ENCODE measurements at places on chromosomes 1 and 21. TPM values are rescaled to one million over a fixed set of nuclear protein-coding genes. Genes with fewer than 3 reads are reported as not detected.

DNA sequence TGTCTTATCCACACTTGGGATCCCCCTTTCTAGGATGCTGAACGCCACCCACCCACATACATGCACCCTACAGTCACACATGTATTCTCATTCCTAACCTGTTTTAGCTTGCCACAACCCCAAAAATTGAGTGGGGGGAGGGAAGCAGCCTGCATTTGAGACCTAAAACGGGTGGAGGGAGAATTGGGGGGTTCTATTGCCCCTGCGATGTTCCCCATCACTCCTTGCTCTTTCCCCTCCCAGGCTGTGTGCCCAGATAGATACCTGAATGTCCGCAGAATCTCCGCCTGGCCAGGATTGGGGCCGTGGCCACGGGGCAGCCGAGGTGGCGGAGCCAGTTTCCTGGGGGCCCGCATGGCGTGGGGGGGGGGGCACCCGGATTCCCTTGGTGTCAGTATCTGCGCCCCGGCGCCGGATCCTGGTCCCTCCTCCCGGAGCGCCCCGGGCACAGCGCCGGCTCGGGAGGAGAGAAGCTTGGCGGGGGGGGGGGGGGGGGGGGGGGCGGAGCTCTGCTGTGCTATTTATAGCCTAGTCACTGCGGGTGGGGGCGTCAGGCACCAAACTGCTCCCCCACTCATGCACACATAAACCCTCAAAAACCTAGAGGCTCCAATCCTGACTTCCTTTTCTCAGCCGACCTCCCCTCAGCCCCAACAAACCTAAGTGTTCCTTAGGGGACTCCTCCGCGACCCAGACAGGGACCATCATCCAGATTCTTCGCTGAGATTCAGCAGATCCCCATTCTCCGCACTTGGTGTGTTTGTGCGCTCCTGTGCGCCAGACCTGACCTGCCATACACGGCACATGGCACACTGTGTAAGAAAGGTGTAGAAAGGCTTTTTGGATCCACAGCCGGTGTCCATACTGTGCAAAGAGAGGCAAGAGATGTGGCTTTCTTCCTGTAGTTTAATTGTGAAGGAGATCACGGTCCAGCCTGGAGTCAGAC is 1.9 kb downstream of the ANKRD34A start:
- H3K27me3 ChIP-seq: no peaks in the 10 kb centered on the region
- H3K4me3 ChIP-seq: peak overlapping the region; percentile 93
- peak overlapping the region; percentile 96 for H3K27ac ChIP-seq
- H3K36me3 ChIP-seq: no peaks in the 10 kb centered on the region
- peak; percentile 23 for DNase-seq
- H3K4me1 ChIP-seq: peaks cover 42% of the 10 kb centered on the region

DNA sequence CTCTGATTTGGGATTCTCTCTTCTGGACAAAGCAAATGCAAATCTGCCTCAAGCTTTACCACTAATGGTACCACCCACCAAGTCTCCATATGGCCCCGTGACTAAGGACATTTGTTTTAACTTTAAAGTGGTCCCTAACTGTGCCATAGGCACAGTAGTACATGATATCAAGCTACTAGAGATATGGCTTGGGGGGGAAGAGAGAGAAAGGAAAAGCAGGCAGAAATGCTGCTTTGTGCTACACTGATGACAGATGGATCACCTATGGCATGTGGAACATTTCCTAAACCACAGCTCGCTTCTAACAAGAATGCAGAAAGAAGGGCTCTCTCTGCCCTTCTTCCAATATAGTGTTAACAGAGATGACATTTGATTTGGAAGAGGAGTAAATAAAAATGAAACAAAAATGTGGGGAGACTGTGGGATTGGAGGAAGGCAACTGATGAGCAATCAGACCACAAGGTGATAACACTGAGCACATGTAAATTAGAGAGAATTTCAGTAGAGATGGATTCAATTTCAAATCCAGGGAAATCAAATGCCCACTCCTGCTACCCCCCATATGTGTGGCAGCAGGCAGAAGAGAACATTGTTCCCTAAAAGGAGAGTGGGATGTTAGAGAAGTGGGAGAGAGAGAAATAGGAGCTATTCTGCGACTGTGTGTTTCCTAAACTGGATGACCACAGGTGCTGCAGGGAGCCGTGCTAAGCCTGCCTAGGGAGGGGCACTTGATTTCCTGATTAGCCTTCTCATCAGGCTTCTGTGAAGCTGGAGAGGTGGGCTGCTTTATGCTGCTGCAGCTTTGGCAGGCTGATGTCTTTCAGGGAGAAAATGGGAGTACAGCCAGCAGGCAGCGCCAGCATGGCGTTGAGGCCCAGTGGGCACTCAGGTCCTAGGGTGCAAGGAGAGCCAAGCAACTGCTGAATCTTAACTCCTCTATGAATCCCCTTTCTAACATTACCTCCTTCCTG is 75.3 kb downstream of the ZNF648 start:
- no peaks in the 10 kb centered on the region for H3K27me3 ChIP-seq
- no peaks in the 10 kb centered on the region for H3K36me3 ChIP-seq
- no peak overlapping the region for H3K4me3 ChIP-seq
- DNase-seq: peak; percentile 70

DNA sequence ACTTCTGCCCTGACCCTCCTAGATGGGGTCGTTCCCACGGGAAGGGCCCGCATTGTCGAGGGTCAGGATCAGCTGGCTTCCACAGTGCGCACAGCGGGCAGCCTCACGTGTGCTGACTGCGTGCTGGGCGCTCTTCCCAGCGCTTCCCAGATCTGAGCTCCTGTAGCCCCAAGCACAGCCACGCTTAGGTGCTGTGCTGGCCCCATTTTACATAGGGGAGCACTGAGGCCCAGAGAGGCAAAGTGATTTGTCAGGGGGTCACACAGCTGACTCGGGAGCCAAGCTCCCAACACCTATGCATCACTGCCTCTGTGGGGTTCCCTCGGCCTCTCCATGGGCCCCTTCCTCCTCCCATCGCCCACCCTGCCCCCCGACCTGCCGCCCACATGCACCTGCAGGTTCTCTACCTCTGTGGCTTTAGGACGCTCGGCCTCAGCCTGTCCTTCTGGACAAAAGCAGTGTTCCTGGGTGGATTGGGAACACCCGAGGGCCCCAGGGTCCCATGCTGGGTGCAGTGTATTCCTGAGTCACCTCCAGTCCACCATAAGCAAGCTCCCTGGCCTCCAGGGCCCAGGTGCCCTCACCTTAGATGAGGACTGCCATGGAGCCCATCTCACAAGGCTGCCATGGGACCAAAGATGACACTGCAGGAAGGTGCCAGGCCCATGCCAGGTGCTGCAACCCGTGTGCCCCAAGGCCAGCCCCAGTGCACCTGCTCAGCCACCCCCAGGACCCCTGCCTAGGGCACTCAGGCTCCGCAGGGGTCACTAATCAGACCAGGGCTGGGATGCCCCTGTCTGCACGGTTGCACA is 23.3 kb downstream of the TFF3 start:
- H3K27me3 ChIP-seq: no peaks in the 10 kb centered on the region
- DNase-seq: no peak
- H3K27ac ChIP-seq: no peak overlapping the region
- H3K4me1 ChIP-seq: peaks cover 3% of the 10 kb centered on the region
- H3K4me3 ChIP-seq: no peak overlapping the region

- H3K4me3 ChIP-seq: no peak overlapping the region
- DNase-seq: no peak
- H3K27ac ChIP-seq: no peak overlapping the region
- no peaks in the 10 kb centered on the region for H3K4me1 ChIP-seq
These were observed 138.6 kb downstream of the SLC44A5 start for GRCh38 chr1:75472089-75472970.

DNA sequence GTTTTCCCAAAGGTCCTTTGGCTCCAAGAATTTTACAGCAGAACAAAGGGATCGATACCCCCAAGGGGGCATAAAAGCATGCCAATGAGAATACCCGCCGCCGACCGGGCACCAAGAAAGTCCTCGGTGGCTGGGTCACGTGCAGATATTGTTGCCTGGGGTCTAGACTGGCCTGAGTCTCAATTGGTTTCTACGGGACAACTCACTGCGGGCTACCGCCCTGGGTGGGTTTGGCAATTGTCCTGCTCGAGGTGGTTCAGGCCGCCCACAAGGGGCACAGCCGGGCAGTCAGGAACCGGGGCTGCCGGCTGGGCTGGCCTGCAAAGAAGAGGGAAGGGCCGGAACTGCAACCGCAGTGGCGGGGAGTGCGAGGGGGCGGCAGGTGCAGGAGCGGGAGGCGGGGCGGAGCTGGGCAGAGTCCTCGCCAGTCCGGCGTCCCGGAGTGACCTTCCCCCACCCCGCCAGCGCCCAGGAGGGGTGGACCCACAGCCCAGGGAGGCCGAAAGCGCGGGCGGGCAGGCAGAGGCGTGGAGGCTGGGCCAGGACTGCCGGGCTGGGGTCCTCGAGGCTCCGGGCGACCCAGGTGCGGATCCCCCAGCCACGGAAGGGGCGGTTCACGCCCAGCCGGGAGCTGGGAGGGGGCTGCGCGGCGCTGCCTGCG is 926 bp upstream of the ATP1B1 start:
- H3K4me1 ChIP-seq: peaks cover 32% of the 10 kb centered on the region
- H3K27me3 ChIP-seq: no peaks in the 10 kb centered on the region
- no peaks in the 10 kb centered on the region for H3K36me3 ChIP-seq
- H3K27ac ChIP-seq: peak overlapping the region; percentile 29
- peak overlapping the region; percentile 86 for H3K4me3 ChIP-seq

DNA sequence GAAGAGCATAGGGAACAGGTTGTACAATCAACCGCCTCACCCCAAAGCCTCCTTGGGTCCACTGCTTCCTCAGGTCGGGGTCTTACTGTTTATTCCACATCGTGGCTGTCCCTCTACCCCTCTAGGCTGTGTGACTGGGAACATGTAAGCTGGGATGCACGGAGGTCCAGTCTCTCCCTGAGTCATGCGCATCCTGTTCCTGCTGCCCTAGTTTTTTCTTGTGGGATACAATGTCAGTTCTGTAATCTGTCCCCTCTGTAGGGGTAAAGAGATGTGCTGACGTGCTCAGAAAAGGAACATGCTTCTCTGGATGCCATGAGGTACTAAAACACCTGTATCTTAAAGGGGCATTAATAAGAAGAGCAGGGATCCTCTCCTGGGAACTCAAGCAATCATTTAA is 66.2 kb downstream of the SLC45A1 start:
- peaks cover 9% of the 10 kb centered on the region for H3K36me3 ChIP-seq
- peaks cover 32% of the 10 kb centered on the region for H3K4me1 ChIP-seq
- no peak for DNase-seq
- H3K27me3 ChIP-seq: no peaks in the 10 kb centered on the region

- no peaks in the 10 kb centered on the region for H3K4me1 ChIP-seq
- H3K27ac ChIP-seq: no peak overlapping the region
- H3K4me3 ChIP-seq: no peak overlapping the region
- no peaks in the 10 kb centered on the region for H3K36me3 ChIP-seq
- H3K27me3 ChIP-seq: no peaks in the 10 kb centered on the region
- DNase-seq: no peak
These were observed 152.0 kb upstream of the GRIK3 start for GRCh38 chr1:37186246-37186756.

GRCh38 chr1:213166852-213167251 is 115.8 kb downstream of the RPS6KC1 start:
- H3K4me3 ChIP-seq: no peak overlapping the region
- no peaks in the 10 kb centered on the region for H3K36me3 ChIP-seq
- no peak overlapping the region for H3K27ac ChIP-seq
- no peaks in the 10 kb centered on the region for H3K4me1 ChIP-seq

GRCh38 chr1:44862829-44863401 is 19.9 kb upstream of the PTCH2 start:
- DNase-seq: no peak
- H3K4me1 ChIP-seq: no peaks in the 10 kb centered on the region
- H3K27me3 ChIP-seq: no peaks in the 10 kb centered on the region

DNA sequence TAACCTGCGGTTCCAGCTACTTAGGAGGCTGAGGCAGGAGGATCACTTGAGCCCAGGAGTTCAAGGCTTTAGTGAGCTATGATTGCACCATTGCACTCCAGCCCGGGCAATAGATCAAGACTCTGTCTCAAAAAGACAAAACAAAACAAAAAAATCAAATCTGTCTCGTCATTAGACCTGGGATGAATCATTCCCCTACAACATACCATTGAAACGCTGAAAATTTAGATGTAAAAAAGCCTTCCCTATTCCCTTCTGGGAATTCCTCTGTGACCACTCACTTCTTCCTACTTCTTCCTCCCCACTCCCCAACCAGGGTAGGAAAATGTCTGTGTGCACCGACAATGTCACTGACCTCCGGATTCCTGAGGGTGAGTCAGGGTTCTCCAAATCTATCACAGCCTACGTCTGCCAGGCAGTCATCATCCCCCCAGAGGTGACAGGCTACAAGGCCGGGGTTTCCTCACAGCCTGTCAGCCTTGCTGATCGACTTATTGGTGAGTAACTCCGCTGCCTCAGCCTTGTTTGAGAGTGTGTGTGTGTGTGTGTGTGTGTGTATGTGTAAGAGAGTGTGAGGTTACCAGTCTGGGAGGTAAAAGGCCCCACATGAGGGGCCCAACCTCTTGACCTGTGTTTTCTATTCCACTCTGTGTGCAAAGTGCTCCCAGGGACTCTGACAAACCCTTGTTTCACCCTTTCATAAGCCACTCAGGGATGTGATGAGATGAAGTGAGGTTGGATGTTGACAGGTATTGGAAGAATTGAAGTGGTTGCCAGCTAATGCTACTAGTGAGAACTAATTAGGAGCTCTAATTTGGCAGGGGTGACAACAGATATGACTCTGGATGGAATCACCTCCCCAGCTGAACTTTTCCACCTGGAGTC is 16.3 kb upstream of the SARS1 start:
- H3K27ac ChIP-seq: no peak overlapping the region
- no peak overlapping the region for H3K4me3 ChIP-seq
- H3K4me1 ChIP-seq: no peaks in the 10 kb centered on the region
- peaks cover 22% of the 10 kb centered on the region for H3K36me3 ChIP-seq

GRCh38 chr1:219020386-219020785 is 153.3 kb upstream of the LYPLAL1 start:
- no peaks in the 10 kb centered on the region for H3K36me3 ChIP-seq
- no peak overlapping the region for H3K4me3 ChIP-seq
- DNase-seq: no peak
- H3K27me3 ChIP-seq: no peaks in the 10 kb centered on the region
- no peak overlapping the region for H3K27ac ChIP-seq

- H3K4me1 ChIP-seq: no peaks in the 10 kb centered on the region
- H3K4me3 ChIP-seq: no peak overlapping the region
- H3K27ac ChIP-seq: no peak overlapping the region
- no peaks in the 10 kb centered on the region for H3K27me3 ChIP-seq
These were observed 58.5 kb downstream of the PALMD start for GRCh38 chr1:99704356-99704816.

DNA sequence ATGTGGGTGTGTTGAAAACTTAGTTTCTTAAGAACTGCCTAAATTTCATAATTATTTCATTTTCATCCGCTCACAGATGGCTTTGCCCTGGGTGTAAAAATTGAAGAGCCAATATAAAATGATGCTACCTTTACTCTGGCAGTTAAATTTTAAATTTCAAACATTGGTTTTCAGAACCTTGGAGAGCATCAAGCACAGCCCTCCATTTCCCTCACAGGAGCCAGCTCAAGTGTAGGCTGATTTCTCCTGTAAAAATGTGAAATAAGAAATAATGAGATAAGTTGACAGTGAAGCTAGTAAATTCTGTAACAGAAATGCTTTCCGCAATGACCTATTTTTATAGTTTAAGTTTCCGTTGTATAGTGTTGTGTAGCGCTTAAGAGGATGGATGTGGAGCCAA is 53.9 kb upstream of the AKT3 start:
- H3K4me1 ChIP-seq: peaks cover 4% of the 10 kb centered on the region
- no peak overlapping the region for H3K4me3 ChIP-seq
- no peak overlapping the region for H3K27ac ChIP-seq
- no peaks in the 10 kb centered on the region for H3K36me3 ChIP-seq
- DNase-seq: no peak

GRCh38 chr1:100107696-100108095 is 25.0 kb downstream of the SASS6 start:
- H3K27me3 ChIP-seq: no peaks in the 10 kb centered on the region
- peaks cover 11% of the 10 kb centered on the region for H3K36me3 ChIP-seq

Gene AIDA
- 35.3 TPM for total RNA-seq

Gene C1orf21
- 17.6 TPM for total RNA-seq

Gene ZNF281
- total RNA-seq: 27.5 TPM

Gene ASCL5
- not detected for total RNA-seq

Gene CHRNB2
- 5.8 TPM for total RNA-seq

Gene LY9
- not detected for total RNA-seq

Gene AKNAD1
- 2.8 TPM for total RNA-seq

Gene URB1
- 18.3 TPM for total RNA-seq
